PC-9 (cell line): ENCODE measurements at places on chromosomes 11 and 22. TPM values are rescaled to one million over a fixed set of nuclear protein-coding genes. Genes with fewer than 3 reads are reported as not detected.

HSPB2 gene
- 0.28 and 0.80 TPM in 2 replicates for total RNA-seq

SCN4B gene
- total RNA-seq = 0.08 TPM in 1 of 2 replicates, not detected in the other

OR2D2 gene
- not detected in 2 replicates for total RNA-seq

CASP5 gene
- total RNA-seq = not detected in 2 replicates

NAALAD2 gene
- not detected in 2 replicates for total RNA-seq

MSANTD2 gene
- total RNA-seq = 16.9 and 18.1 TPM in 2 replicates

MRGPRE gene
- total RNA-seq = not detected in 2 replicates

C11orf24 gene
- total RNA-seq = 27.2 and 37.7 TPM in 2 replicates

SOX6 gene
- 4.6 and 5.1 TPM in 2 replicates for total RNA-seq

METTL15 gene
- total RNA-seq = 17.9 and 19.9 TPM in 2 replicates

P2RY2 gene
- total RNA-seq = 19.8 and 22.5 TPM in 2 replicates

GRCh38 chr11:29645373-29645772 lies 371.5 kb downstream of the KCNA4 start:
- no peaks in the 10 kb centered on the region for H3K4me1 ChIP-seq
- H3K27me3 ChIP-seq = no peaks in the 10 kb centered on the region
- no peaks in the 10 kb centered on the region for H3K36me3 ChIP-seq
- no peak overlapping the region for H3K27ac ChIP-seq
- no peak for DNase-seq
- no peak overlapping the region for H3K4me3 ChIP-seq

- no peaks in the 10 kb centered on the region for H3K27me3 ChIP-seq
- no peak for DNase-seq
- no peak overlapping the region for H3K4me3 ChIP-seq
- peak overlapping the region; percentile 90 for H3K27ac ChIP-seq
- H3K4me1 ChIP-seq = peaks cover 49% of the 10 kb centered on the region
Observed at GRCh38 chr11:18309691-18310090, 12.2 kb downstream of the HPS5 start.

DNA sequence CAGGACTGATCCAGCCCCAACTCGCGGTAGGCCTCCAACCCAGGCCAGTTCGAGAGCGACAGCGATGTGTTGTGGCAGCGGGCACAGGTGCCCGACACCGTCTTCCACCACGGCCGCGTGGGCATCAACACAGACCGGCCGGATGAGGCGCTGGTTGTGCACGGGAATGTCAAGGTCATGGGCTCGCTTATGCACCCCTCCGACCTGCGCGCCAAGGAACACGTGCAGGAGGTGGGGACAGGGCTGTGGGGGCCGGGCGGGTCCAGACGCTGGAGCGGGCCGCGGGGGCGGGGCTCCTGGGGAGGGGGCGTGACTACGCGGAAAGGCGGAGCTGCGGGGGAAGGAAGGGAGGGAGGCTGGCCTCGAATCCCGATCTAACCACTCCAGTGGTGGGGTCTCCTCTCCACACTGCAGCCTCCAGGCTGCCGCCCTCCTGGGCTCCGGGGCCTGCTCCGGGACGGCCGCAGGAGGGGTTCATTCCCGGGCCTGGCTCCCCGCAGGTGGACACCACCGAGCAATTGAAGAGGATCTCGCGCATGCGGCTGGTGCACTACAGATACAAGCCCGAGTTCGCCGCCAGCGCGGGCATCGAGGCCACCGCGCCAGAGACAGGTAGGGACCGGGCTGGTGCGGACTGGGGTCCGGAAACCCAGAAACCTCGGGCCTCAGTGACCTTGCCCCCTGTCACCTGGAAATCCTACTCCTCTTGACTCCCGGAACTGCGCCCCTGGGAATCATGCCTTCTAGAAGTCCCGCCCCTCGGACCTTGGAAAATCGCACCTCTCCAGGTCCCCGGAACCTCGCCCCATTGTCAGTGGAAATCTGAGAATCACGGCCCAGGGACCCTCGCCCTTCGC lies 14.9 kb downstream of the TMEM258 start:
- peaks cover 3% of the 10 kb centered on the region for H3K4me1 ChIP-seq
- H3K36me3 ChIP-seq = no peaks in the 10 kb centered on the region
- no peak overlapping the region for H3K27ac ChIP-seq
- no peak for DNase-seq
- no peaks in the 10 kb centered on the region for H3K27me3 ChIP-seq

GRCh38 chr11:14124886-14125285 lies 162.4 kb downstream of the SPON1 start:
- peak overlapping the region; percentile 39 for H3K27ac ChIP-seq
- no peak overlapping the region for H3K4me3 ChIP-seq
- H3K4me1 ChIP-seq = peaks cover 6% of the 10 kb centered on the region
- no peaks in the 10 kb centered on the region for H3K36me3 ChIP-seq
- DNase-seq = no peak

- H3K4me3 ChIP-seq = no peak overlapping the region
- H3K36me3 ChIP-seq = no peaks in the 10 kb centered on the region
- DNase-seq = no peak
- H3K4me1 ChIP-seq = no peaks in the 10 kb centered on the region
Observed at GRCh38 chr11:10436224-10436623, 18.8 kb upstream of the AMPD3 start.

GRCh38 chr11:113681711-113682413 lies 24.2 kb downstream of the TMPRSS5 start:
- H3K27me3 ChIP-seq = peaks cover 69% of the 10 kb centered on the region
- H3K4me1 ChIP-seq = no peaks in the 10 kb centered on the region
- H3K27ac ChIP-seq = no peak overlapping the region
- no peaks in the 10 kb centered on the region for H3K36me3 ChIP-seq
- no peak overlapping the region for H3K4me3 ChIP-seq

DNA sequence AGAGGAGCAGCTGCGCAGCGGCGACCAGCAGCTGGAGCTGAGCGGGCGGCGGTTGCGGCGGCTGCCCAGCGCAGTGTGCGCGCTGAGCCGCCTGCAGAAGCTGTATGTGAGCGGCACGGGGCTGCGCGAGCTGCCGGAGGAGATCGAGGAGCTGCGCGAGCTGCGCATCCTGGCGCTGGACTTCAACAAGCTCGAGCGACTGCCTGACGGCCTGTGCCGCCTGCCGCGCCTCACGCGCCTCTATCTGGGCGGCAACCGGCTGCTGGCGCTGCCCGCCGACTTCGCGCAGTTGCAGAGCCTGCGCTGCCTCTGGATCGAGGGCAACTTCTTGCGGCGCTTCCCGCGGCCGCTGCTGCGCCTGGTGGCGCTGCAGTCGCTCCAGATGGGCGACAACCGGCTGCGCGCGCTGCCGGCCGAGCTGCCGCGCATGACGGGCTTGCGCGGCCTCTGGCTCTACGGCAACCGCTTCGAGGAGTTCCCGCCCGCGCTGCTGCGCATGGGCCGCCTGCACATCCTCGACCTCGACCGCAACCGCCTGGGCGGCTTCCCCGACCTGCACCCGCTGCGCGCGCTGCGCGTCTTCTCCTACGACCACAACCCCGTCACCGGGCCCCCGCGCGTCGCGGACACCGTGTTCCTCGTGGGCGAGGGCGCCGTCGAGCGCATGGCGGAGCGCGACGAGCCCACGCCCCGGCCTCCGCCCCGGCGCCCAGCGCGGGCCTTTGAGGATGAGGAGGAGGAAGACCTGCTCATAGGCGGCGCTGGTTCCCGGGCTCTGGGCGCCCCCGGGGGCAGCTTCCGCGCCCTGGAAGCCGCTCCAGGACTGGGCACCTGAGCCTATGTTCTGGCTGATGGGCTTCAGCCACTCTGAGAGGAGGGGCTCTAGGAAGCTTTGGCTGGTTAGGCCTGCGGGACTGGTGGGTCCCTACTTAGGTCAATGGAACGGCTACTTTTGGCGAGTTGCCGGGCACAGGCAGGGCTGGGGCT lies 787 bp downstream of the LRRC10B start:
- H3K27me3 ChIP-seq = peaks cover 28% of the 10 kb centered on the region
- DNase-seq = peak; percentile 83
- H3K4me1 ChIP-seq = peaks cover 43% of the 10 kb centered on the region
- H3K4me3 ChIP-seq = peak overlapping the region; percentile 48; the same call in 1 of the 2 replicates

- H3K27me3 ChIP-seq = no peaks in the 10 kb centered on the region
- DNase-seq = peak; percentile 46
- H3K4me3 ChIP-seq = no peak overlapping the region
- peaks cover 27% of the 10 kb centered on the region for H3K4me1 ChIP-seq
Observed at GRCh38 chr11:119195680-119196079, 10.4 kb downstream of the NHERF4 start.

- peaks cover 64% of the 10 kb centered on the region for H3K4me1 ChIP-seq
- H3K4me3 ChIP-seq = no peak overlapping the region
- H3K27ac ChIP-seq = 0 out of 2 replicates have a peak overlapping the region, but pooled peaks have one; percentile 6
- H3K27me3 ChIP-seq = no peaks in the 10 kb centered on the region
- no peaks in the 10 kb centered on the region for H3K36me3 ChIP-seq
- DNase-seq = peak; percentile 47
Observed at GRCh38 chr11:67347964-67348749, 5.2 kb downstream of the POLD4 start.

DNA sequence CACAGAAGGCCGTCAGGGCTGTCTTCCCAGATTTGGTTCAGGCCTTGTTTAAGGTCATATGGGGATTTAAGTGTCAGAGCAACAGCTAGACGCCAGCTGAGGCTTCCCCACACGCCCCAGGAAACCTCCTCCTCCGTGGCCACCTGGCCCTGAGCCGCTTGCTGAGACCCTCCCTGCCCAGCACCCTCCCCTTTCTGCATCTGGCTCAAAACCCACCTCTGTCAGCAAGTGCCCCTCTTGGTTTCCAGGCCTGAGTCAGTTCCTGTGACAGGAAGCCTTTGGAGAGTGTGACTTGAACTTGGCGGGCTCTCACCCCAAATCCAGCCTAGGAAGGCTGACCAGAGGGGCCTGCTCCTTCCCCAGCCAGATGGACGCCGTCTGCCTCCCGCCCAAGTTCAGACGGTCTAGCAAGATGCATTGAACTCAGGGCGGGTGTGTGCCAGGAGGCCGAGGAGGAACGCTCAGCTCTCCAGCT lies 561 bp downstream of the FXYD2 start:
- DNase-seq = no peak
- H3K4me1 ChIP-seq = peaks cover 7% of the 10 kb centered on the region; the same call in 1 of the 2 replicates
- H3K36me3 ChIP-seq = no peaks in the 10 kb centered on the region
- H3K4me3 ChIP-seq = no peak overlapping the region
- H3K27ac ChIP-seq = no peak overlapping the region

GRCh38 chr11:115996808-115997188 lies 492.6 kb upstream of the CADM1 start:
- H3K4me3 ChIP-seq = no peak overlapping the region
- DNase-seq = no peak
- H3K27me3 ChIP-seq = no peaks in the 10 kb centered on the region
- no peaks in the 10 kb centered on the region for H3K36me3 ChIP-seq

DNA sequence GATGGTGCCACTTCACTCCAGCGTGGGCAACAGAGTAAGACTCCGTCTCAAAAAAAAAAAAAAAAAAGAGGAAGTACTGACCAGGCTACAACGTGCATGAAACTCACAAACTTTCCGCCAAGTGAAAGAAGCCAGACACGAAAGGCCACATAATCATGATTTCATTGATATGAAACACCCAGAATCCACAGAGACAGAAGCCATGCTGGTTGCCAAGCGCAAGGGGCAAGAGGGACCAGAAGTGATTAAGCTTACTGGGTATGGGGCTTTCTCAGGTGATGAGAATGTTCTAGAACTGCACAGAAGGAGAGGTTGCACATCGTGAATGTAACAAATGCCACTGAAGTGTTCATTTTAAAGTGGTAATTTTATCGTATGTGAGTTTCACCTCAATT lies 60.9 kb downstream of the CELSR1 start:
- no peaks in the 10 kb centered on the region for H3K4me1 ChIP-seq
- no peaks in the 10 kb centered on the region for H3K27me3 ChIP-seq
- H3K4me3 ChIP-seq = no peak overlapping the region
- no peak overlapping the region for H3K27ac ChIP-seq

DNA sequence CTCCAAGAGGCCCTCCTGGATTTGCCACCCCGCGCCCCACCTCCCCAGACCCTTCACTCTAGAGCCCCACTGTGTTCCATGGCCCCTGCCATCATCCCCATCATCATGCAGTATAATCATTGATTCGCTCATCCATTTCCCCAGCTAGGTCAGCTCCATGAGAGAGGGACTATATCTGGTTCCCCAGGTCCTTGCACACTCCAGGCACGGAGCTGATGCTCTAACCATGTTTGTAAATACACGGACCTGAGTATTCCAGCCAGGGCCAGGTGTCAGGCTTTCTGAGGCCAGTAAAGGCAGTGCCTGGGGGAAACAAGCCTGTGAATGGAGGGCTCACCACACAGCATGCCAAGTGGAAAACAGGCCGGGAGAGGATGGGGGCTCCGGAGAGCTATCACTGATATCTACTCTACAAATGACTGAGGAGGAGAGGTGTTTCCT lies 27.1 kb upstream of the OAF start:
- no peak overlapping the region for H3K27ac ChIP-seq
- no peaks in the 10 kb centered on the region for H3K27me3 ChIP-seq
- H3K4me1 ChIP-seq = no peaks in the 10 kb centered on the region
- H3K4me3 ChIP-seq = no peak overlapping the region
- no peaks in the 10 kb centered on the region for H3K36me3 ChIP-seq
- DNase-seq = no peak

GRCh38 chr11:22194907-22195306 lies 2.0 kb downstream of the ANO5 start:
- H3K4me3 ChIP-seq = no peak overlapping the region
- no peak overlapping the region for H3K27ac ChIP-seq
- no peaks in the 10 kb centered on the region for H3K27me3 ChIP-seq

DNA sequence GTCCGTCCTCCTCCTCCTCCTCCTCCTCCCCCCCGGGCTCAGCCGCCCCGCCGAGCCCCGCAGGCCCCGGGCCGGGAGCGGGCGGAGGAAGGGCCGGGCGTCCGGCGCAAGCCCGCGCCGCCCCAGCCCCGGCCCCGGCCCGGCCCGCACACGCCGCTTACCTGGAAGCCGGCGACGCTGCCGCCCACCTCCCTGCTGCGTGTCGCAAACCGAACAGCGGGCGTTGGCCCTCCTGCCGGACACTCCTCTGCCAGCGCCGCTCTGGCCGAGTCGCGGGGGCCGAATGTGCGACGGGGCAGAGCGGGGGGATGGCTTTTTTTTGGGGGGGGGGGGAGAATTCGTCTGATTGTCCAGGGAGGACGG lies 1.1 kb downstream of the IGF2 start:
- H3K4me1 ChIP-seq = peaks cover 13% of the 10 kb centered on the region
- H3K36me3 ChIP-seq = no peaks in the 10 kb centered on the region
- peaks cover 14% of the 10 kb centered on the region for H3K27me3 ChIP-seq
- H3K4me3 ChIP-seq = no peak overlapping the region
- H3K27ac ChIP-seq = no peak overlapping the region
- DNase-seq = no peak

GRCh38 chr22:31726692-31727091 lies 23.2 kb downstream of the PRR14L start:
- no peak overlapping the region for H3K27ac ChIP-seq
- peaks cover 2% of the 10 kb centered on the region; the same call in 1 of the 2 replicates for H3K36me3 ChIP-seq
- H3K4me3 ChIP-seq = no peak overlapping the region
- H3K4me1 ChIP-seq = no peaks in the 10 kb centered on the region
- no peak for DNase-seq

- H3K4me3 ChIP-seq = no peak within 1 kb of the TSS
- DNase-seq = peak; percentile 53
- peaks cover 7% of the 10 kb centered on the region for H3K36me3 ChIP-seq
- H3K27ac ChIP-seq = no peak within 1 kb of the TSS
- peaks cover 17% of the 10 kb centered on the region; the same call in 1 of the 2 replicates for H3K4me1 ChIP-seq
Observed at GRCh38 chr22:50486561-50487289, at the start of gene MIOX. MIOX (plus strand) TSS chr22:50486859; CDS start chr22:50486898, 39 bp downstream.

GRCh38 chr11:118961189-118961588 lies 5.1 kb downstream of the UPK2 start:
- peaks cover 8% of the 10 kb centered on the region for H3K4me1 ChIP-seq
- DNase-seq = no peak
- H3K27me3 ChIP-seq = no peaks in the 10 kb centered on the region
- no peak overlapping the region for H3K4me3 ChIP-seq
- H3K27ac ChIP-seq = no peak overlapping the region
- no peaks in the 10 kb centered on the region for H3K36me3 ChIP-seq
